B cell (primary cell): ENCODE measurements at places on chromosomes 6 and 20. TPM values are rescaled to one million over a fixed set of nuclear protein-coding genes. Genes with fewer than 3 reads are reported as not detected.

JARID2 gene
- polyA plus RNA-seq, result 11.0 and 18.5 TPM in 2 replicates

FILIP1 gene
- not detected in 2 replicates for polyA plus RNA-seq

RPP21 gene
- 104 and 114 TPM in 2 replicates for polyA plus RNA-seq

FOXQ1 gene
- not detected in 2 replicates for polyA plus RNA-seq

GRCh38 chr6:11977193-11977592, 34.9 kb upstream of the HIVEP1 start:
- DNase-seq, result no peak

- no peak for DNase-seq
Observed at GRCh38 chr20:25160467-25160866, 35.0 kb upstream of the ENTPD6 start.

GRCh38 chr6:43744931-43745727, 24.9 kb upstream of the VEGFA start:
- DNase-seq, result no peak

DNA sequence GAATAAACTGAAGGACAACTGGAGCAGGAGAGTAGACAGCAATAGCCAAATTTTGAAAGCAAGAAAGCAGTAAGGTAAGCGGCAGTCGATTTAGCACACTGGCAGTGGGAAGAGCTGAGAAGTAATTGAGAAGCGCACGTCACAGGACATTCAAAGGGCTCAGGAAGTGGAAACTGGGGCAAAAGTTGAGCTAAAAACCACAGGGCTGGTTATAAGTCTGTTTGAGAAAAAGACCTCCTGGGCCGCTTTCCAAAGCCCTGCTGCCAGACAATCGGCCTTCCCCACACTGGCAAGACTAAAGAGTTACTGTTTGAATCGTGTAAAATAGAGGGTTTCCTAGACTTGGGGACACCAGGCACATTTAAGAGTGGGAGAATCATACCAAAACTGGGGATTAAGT, 161.4 kb downstream of the DNAH8 start:
- no peak for DNase-seq

KIAA1755 gene
- polyA plus RNA-seq, result not detected in 2 replicates

GRCh38 chr6:139597771-139598755, 223.6 kb upstream of the CITED2 start:
- DNase-seq, result no peak

CLVS2 gene
- not detected in 2 replicates for polyA plus RNA-seq

RIMS4 gene
- not detected in 2 replicates for polyA plus RNA-seq

DNA sequence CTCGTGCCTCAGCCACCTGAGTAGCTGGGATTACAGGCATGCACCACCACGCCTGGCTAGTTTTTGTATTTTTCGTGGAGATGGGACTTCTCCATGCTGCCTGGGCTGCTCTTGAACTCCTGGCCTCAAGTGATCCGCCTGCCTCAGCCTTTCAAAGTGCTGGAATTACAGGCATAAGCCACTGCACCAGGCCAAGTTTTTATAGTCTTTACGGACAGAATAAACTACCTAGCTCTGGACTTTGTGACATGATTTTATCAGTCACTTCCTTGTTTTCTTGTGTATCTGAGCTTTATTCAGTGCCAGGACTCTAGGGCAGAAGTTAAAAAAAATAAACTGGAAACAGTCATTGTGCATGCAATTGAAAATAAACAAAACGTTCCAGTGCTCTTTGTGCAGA, 46.7 kb upstream of the RALGAPA2 start:
- no peak for DNase-seq

DNA sequence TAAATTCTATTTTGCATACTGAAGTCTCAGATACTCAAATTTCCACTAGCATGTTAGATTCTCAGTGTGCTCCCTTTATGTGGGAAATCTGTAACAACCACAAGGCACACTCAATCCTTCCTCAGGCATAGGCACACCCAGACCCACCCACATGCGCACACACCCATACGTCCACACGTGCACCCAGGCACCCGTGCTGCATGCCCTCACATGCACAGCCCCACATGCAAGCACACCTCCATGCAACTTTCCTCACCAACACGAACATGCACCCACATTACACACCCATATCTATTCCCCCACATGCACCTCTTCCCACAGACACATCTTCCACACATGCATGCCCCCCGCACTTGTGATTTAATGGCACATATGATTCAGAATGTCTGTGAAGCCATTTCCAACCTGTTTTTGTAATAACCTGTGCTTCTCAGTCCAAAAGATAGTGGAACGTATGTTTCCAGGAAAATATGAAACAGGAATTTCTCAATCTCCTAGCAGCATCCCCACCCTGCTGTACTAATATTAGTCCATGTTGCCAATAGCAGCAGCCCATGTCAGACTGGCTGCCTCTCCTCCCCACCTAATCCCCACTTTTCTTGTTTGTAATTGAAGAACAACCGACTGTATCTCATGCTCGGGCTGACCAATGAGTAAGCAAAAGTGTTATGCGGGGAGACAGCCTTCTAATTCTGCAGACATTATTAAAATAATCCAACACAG, 11.3 kb upstream of the CYP24A1 start:
- no peak for DNase-seq

DNA sequence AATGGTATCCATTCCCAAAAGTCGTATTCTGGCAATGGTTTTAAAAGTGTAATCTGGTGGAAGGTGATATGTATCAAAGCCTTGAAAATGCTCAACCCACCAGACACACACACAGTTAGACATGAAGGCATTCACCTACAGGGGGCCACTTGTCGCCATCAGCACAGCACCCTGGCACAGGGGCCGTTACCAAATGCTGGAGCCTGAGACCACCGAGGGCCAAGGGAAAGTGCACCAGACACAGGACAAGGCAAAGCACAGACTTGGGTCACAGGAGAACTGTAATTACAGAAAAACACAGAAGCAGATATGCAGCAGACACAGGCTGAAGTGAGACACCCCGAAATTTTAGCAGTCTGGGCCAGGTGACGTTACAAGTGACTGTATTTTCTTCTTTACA, 9.3 kb downstream of the TAF4 start:
- DNase-seq, result no peak

- DNase-seq, result no peak
Observed at GRCh38 chr6:16713597-16713996, 47.7 kb downstream of the ATXN1 start.

DNA sequence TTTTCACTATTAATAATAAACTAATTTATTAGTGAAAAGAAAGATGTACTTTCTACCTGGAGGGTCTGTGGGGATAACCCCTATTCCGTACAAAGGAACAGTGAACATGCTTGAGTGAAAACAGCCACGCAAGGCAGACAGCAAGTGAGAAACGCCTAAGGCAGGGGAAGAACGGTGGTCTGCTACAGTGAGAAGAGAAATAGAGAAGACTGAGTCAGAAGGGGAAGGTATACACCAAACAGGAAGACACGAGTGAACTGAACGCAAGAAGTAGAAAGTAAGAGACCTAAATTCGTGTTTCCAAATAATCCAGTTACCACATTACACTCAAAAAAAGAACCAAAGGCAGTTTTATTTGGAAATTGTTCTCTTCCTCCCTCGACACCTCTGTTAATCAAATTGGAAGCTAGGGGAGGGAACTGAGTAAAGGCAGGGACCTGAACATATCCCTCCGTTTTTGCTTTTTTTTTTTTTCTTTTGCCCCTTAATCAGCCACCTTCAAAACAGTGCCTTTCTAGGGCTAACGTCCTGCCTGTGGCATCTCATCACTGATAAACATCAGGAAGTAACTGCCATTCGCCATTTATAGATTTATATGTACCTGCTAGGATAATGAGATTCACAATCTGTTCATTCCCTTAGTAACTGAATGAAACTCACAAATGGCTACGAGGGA, 48.9 kb downstream of the ATXN1 start:
- peak; percentile 36 for DNase-seq

TMC2 gene
- not detected in 2 replicates for polyA plus RNA-seq
